GM18507 (cell line): ENCODE measurements at places on chromosomes 3 and 15.

DNA sequence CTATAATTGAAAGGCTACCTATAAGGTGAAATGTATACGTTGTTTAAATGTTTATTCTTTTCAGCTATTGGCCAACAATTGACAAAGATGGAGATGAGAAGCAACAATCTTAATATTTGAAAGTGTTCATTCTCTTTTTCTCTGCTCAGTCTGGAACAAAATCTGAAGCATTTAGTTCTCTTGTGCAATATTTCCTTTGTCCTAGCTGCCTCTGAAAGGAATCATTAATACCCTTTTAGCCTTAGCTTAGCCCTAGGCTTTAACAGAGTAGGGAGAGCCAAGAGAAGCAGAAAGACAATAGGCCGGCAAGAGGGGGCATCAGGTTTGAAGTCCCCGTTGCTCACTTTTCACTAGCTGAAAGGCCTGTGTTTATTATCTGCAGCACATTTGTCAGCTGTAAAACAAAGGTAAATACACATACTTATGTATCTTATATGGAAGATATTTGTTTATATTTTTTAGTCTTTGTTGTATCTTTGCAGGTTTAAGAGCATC is 422.5 kb upstream of the SEMA6D start:
- DNase-seq: no peak

GRCh38 chr15:48677821-48678220 is 32.3 kb upstream of the FBN1 start:
- no peak for DNase-seq

GRCh38 chr15:39961051-39961450 is 27.1 kb downstream of the EIF2AK4 start:
- DNase-seq: no peak

- DNase-seq: no peak
Observed at GRCh38 chr3:107806536-107806935, 283.8 kb downstream of the BBX start.
